ENCODE measurements at places on chromosomes 4 and X. TPM values are rescaled to one million over a fixed set of nuclear protein-coding genes. Genes with fewer than 3 reads are reported as not detected.

DNA sequence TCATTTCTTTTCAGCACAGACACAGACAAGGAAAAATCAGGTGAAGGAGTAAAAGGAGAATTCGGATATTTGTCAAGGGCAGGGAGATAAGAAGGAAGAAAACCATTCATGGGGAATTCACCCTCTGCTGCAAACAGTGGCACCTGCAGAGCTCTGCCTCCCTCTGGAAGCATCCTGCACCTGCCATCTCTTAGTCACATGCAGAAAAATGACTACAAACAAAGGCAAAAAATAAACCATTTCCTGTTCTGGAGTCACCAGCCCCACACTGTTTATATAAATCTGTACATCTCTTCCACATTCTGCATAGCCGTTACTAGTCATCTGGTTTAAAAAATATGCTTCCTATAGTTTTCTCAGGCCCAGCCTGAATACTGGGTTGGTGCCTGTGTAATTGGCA is 205.3 kb downstream of the ARAP2 start:
- DNase-seq = no peak
- H3K4me3 ChIP-seq = no peak overlapping the region
- H3K27me3 ChIP-seq = no peaks in the 10 kb centered on the region

Gene MAGEE2
- total RNA-seq = not detected

DNA sequence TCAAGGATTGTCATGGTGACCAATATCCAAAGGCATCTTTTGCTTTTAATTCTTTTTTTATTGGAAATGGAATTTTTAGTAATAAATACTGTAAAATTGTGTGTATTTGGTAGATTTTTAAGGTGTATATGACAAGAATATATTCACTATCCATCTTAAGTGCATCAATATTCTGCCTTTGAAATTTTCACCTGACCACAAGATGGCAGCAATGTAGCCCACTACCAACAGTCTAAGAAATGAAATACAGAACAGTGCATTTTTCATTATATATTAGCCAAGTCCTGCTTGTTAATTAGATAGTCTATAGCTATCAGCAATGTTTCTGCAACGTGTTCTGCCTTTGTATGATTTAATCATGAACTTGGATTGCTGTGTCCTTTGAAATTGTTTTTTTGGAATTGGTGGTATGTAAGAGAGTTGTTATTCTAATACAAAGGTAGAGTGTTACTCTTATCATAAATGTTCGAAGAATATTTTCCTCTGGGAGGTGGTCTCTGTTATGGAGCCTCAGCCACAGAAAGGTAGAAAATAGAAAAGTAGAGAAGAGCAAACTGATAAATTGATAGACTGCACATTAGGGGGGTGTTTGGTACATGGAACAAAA is 38.2 kb downstream of the HPGDS start:
- H3K4me1 ChIP-seq = no peaks in the 10 kb centered on the region
- no peak for DNase-seq
- no peak overlapping the region for H3K4me3 ChIP-seq

- H3K4me3 ChIP-seq = no peak overlapping the region
- H3K27ac ChIP-seq = no peak overlapping the region
- peak; percentile 83 for DNase-seq
Observed at GRCh38 chr4:88803600-88804096, 106.0 kb upstream of the NAP1L5 start.

- H3K36me3 ChIP-seq = no peaks in the 10 kb centered on the region
- H3K4me1 ChIP-seq = peaks cover 12% of the 10 kb centered on the region
- DNase-seq = no peak
- H3K27ac ChIP-seq = peak overlapping the region; percentile 76
Observed at GRCh38 chr4:83012200-83012686, 1.6 kb upstream of the LIN54 start.

DNA sequence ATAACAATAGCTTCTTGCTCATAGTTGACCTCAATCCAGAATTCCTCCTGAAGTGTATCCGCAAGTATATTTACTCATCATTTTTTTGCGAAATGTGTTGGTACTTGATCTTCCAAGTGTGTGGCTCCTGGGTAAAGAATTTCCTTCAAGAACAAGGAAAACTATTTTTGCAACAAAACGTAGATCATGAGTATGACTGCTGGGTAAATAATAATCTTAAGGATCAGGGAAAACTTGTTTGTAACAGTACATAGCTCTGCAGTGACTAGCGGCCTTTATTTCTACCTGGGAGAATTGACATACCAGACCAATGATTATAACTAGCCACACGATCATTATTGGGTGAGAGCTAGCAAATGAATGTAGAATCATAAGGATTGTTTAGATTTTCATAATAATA is 1311.7 kb downstream of the ARAP2 start:
- no peaks in the 10 kb centered on the region for H3K4me1 ChIP-seq
- H3K27me3 ChIP-seq = no peaks in the 10 kb centered on the region
- no peak for DNase-seq
- H3K4me3 ChIP-seq = no peak overlapping the region
- no peaks in the 10 kb centered on the region for H3K36me3 ChIP-seq

Gene ZNF827
- total RNA-seq = 35.7 TPM

GRCh38 chr4:163679189-163679588 is 184.7 kb downstream of the TMA16 start:
- H3K27ac ChIP-seq = no peak overlapping the region
- H3K4me1 ChIP-seq = no peaks in the 10 kb centered on the region
- no peak overlapping the region for H3K4me3 ChIP-seq
- peak; percentile 4 for DNase-seq

DNA sequence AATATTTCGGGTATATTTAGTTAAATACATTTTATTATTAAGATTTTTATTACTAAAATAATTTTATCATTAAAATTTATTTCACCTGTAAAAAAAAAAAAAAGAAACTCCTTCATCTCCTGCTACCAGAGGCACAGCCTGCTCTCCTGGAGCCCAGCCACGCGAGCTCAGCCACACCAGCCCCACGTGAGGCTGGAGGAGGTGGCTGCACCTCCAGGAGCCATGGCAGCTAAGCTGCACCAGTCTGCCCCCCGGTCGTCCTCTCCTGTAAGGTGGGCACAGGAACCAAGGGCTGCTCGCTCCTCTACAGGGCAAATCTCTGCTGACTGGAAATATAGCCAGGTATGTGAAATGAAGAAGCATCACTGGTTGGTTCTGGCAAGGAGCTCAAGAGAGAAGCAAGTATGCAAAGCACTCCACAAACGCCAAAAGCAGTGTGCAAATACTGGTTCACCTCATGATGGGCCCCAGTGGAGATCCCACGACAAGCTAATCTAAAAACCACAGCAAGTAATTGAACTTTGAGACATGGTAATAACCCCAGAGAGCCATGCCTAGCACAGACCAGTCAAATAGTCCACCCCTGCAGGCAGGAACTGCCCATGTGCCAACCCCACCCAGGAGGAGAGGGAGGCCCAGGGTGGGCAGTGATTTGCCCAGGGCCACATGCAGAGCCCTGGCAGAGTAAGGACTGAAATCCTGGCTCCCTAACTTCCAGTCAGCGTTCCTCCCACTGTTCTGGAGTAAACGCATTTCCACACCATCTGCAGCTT is 90.1 kb downstream of the WFS1 start:
- no peak overlapping the region for H3K27ac ChIP-seq
- no peaks in the 10 kb centered on the region for H3K27me3 ChIP-seq
- no peak overlapping the region for H3K4me3 ChIP-seq
- H3K4me1 ChIP-seq = no peaks in the 10 kb centered on the region
- no peak for DNase-seq

- no peaks in the 10 kb centered on the region for H3K36me3 ChIP-seq
- DNase-seq = peak; percentile 54
- H3K4me1 ChIP-seq = no peaks in the 10 kb centered on the region
- H3K27me3 ChIP-seq = no peaks in the 10 kb centered on the region
- H3K27ac ChIP-seq = no peak overlapping the region
Observed at GRCh38 chrX:74346088-74346487, 42.1 kb downstream of the ZCCHC13 start.

Gene NSUN7
- 2.1 TPM for total RNA-seq

Gene ATP8A1
- 2.9 TPM for total RNA-seq

DNA sequence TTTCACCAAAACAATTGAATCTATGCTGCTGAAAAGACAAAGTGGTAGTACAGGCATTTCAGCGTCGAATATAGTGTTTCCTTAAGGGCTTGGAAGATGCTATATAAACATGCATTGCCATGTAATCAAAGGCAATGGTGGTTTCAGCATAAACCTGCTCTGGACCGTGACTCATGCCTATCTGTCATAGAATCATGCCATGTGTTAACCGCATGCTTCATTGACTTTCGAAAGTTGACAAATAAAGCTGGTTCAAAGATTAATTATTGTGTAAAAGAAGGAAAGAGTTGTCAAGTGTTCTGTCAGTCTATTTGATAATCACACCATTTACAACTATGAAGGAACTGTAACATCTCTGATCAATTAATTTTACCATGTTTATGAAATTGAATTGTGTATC is 83.2 kb downstream of the FUNDC1 start:
- no peak overlapping the region for H3K4me3 ChIP-seq
- no peak overlapping the region for H3K27ac ChIP-seq
- H3K27me3 ChIP-seq = no peaks in the 10 kb centered on the region
- DNase-seq = peak; percentile 5

Gene JCHAIN
- not detected for total RNA-seq

Gene ASMT
- not detected for total RNA-seq

DNA sequence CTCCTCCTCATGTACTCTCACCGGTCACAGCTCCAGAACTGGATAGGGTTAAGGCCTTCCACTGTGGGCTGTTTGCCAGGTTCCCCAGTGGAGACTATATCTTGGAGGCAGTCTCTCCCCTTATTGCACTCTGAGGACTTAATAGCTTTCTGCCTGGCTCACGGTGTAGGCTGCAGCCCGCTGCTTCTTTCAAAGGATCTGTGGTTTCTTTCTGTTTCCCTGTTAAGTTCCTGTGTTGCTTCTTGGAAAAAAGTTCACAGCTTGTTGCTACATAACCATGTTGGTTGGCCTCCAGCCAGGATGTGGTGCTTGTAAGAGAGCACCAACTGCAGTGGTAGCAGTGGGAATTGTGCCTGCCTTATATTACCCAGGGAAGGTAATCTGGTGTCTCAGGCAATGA is 24.9 kb upstream of the ZDHHC15 start:
- no peak overlapping the region for H3K27ac ChIP-seq
- H3K36me3 ChIP-seq = no peaks in the 10 kb centered on the region
- H3K4me1 ChIP-seq = no peaks in the 10 kb centered on the region
- no peak overlapping the region for H3K4me3 ChIP-seq
- H3K27me3 ChIP-seq = no peaks in the 10 kb centered on the region

DNA sequence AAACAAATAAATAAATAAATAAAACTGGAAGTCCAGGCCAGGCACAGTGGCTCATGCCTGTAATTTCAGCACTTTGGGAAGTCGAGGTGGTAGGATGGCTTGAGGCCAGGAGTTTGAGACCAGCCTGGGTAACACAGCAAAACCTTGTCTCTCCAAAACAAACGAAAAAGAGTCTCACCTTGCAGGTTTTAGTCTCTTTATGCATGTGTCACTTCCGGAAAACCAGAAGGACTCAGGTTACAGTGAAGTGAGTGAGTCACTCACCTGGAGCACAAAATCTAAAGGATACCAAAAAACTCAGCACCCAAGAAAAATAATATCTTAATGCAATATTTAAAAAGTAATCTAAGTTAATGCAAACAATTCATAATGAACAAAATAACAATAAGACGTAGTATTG is 20.1 kb upstream of the SLC34A2 start:
- no peaks in the 10 kb centered on the region for H3K36me3 ChIP-seq
- no peaks in the 10 kb centered on the region for H3K27me3 ChIP-seq
- H3K4me1 ChIP-seq = no peaks in the 10 kb centered on the region

DNA sequence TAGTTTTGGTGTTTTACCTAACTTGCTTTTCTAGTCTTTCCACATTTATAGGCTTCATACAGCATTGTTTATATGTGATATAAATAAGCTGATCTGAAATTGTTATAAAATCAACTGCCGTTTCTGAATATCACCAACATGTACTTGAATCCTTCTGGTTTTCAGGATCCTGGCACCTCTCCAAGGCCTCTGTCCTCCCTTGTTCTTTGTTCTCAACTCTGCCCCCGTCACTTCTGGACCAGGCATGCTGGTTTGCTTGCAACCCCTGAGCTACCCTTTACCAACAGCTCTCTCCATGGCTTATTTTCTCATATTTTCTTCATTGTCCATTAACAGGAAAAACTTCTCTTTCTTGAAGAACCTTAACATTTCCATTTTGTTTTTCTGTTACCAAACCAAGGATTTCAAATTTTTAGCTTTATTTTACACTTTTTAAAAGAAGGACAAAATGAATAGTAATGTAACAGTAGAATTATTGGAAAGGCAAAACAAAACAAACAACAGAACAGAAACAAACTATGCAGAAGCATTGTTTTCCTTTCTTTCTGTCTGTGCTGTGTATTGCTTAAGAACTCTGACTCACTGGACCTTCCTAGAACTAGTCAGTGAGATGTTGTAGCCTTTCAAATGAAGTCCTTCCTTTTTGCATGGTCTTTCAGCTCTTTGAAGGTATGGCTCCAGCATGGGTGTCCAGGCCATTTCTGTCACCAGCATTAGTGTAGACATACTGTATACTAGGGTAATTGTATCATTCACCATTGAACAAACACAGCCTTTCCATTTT is 44.8 kb downstream of the BANK1 start:
- no peaks in the 10 kb centered on the region for H3K27me3 ChIP-seq
- H3K27ac ChIP-seq = no peak overlapping the region
- peaks cover 6% of the 10 kb centered on the region for H3K4me1 ChIP-seq
- no peak overlapping the region for H3K4me3 ChIP-seq

- no peaks in the 10 kb centered on the region for H3K27me3 ChIP-seq
- H3K36me3 ChIP-seq = no peaks in the 10 kb centered on the region
- H3K4me3 ChIP-seq = no peak overlapping the region
- H3K27ac ChIP-seq = no peak overlapping the region
- H3K4me1 ChIP-seq = no peaks in the 10 kb centered on the region
Observed at GRCh38 chr4:86272669-86273068, 87.2 kb downstream of the MAPK10 start.

Gene RBM46
- not detected for total RNA-seq

Gene GPR82
- total RNA-seq = not detected

- DNase-seq = no peak
- H3K27me3 ChIP-seq = no peaks in the 10 kb centered on the region
- no peak overlapping the region for H3K27ac ChIP-seq
- H3K36me3 ChIP-seq = no peaks in the 10 kb centered on the region
- H3K4me1 ChIP-seq = no peaks in the 10 kb centered on the region
Observed at GRCh38 chr4:174650711-174651355, 128.5 kb upstream of the HPGD start.

DNA sequence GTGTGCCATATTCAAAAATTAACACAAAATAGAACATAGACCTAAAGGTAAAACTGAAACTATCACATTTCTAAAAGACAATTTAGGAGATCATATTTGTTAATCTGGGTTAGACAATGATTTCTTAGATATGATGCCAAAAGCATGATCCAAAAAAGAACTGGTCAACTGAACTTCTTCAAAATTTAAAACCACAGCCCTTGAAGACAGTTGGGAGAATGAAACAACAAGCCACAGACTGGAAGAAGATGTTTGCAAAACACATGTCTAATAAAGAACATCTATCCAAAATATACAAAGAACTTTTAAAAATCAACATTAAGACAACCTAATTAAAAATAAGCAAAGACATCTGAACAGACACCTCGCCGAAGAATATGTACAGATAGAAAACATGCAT is 19.5 kb downstream of the COMMD8 start:
- no peak overlapping the region for H3K27ac ChIP-seq
- H3K36me3 ChIP-seq = no peaks in the 10 kb centered on the region
- no peak for DNase-seq
- H3K4me1 ChIP-seq = no peaks in the 10 kb centered on the region
- no peak overlapping the region for H3K4me3 ChIP-seq
- no peaks in the 10 kb centered on the region for H3K27me3 ChIP-seq
